Stimulated activated CD4-positive, alpha-beta T cell treated with anti-CD3 and anti-CD28 coated beads, Interleukin-4, amount 100 ng/mL, for 24 hours (primary cell): ENCODE measurements at places on chromosomes 2 and 18.

GRCh38 chr2:164621764-164622105 is 453 bp upstream of the GRB14 start:
- DNase-seq, result no peak

GRCh38 chr2:11387843-11388242 is 43.4 kb upstream of the ROCK2 start:
- no peak for DNase-seq

- DNase-seq, result no peak
Measured at GRCh38 chr2:119147776-119148715, 10.5 kb downstream of the C1QL2 start.

- no peak for DNase-seq
Measured at GRCh38 chr18:79790996-79791972, 6.5 kb upstream of the KCNG2 start.

DNA sequence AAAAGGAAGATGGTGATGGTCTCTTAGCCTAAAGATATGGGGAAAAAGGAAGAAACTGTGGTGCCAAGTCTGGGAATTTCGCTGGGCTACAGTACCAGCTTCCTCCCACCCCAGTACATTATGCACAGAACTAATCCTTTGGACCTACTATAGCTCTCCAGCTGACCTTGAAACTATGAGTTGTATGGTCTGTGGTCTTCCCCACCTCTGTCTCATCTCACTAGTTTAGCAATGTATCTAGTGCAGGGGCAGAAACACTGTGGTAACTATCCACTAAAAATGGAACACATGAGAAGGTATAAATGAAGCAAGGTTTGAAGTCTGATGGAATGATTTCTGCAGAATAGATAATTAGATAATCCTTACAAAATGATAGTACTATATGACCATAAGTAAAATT is 190.4 kb upstream of the CCDC150 start:
- no peak for DNase-seq

- no peak for DNase-seq
Measured at GRCh38 chr2:194883711-194884110, 773.3 kb upstream of the SLC39A10 start.

GRCh38 chr2:161988589-161988988 is 85.4 kb downstream of the DPP4 start:
- no peak for DNase-seq

DNA sequence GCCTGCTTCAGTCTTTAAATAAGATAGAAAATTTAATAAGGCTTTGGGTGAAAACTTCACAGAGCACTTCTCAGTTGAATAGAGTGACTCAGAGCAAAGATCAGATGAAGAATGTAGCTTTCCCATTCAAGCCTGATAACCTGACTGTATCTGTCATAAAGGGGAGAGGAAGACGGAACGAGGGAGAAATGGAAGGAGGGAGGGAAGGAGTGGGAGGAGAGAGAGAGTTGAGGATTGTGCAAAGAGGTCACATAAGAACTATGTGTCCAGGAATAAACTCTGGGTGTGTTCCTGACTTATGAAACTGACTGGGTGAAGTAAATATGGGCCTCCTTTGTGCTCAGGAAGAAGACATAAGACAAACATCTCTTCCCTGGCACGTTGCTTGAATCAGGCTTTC is 385.5 kb downstream of the LPIN1 start:
- no peak for DNase-seq

- DNase-seq, result no peak
Measured at GRCh38 chr2:25229279-25230197, 61.2 kb upstream of the POMC start.
